ENCODE measurements at places on chromosomes 7 and 10.

- DNase-seq: no peak
Measured at GRCh38 chr7:65225422-65226006, 148.1 kb upstream of the ZNF92 start.

DNA sequence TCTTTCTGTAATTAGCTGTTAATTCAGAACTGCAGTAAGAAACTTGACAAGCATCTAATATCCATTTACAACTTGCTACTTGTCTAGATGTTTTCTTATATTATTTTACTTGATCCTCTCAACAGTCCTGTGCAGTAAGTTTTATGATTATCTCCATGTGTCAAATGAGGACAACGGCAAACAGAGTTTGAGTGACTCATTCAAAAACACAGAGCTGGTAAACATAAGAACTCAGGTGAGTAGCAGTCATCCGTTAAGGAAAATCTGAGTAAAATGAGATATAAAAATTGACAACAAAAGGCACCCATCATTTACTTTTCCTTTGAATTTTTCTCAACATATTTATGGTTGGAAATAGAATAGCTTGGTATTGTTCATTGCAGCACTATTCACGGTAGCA lies 19.0 kb upstream of the TARP start:
- DNase-seq: no peak

- no peak for DNase-seq
Measured at GRCh38 chr10:13256627-13257026, 22.5 kb upstream of the UCMA start.

- no peak for DNase-seq
Measured at GRCh38 chr10:91799612-91799975, 1.4 kb downstream of the TNKS2 start.

GRCh38 chr10:78028438-78029268 lies 662 bp downstream of the POLR3A start:
- peak; percentile 18 for DNase-seq

DNA sequence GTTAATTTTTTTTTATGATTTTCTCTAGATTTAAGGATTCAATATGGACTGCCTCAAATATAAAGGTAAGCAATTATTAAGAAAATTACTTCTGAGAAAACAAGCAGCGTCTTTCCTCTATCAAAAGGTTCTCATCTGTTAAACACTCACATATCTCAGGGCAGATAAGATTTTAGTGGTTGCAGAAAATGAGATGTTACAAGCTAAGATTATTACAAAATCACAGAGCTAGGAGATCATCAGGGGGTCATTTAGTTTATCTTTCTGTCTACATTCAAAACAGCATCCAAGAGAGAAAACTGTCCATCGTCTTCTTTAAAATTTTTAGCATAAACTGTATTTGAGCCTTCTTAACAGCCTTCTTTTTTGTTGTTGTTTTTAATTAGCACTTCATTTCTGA lies 29.1 kb upstream of the RHOBTB1 start:
- DNase-seq: no peak

DNA sequence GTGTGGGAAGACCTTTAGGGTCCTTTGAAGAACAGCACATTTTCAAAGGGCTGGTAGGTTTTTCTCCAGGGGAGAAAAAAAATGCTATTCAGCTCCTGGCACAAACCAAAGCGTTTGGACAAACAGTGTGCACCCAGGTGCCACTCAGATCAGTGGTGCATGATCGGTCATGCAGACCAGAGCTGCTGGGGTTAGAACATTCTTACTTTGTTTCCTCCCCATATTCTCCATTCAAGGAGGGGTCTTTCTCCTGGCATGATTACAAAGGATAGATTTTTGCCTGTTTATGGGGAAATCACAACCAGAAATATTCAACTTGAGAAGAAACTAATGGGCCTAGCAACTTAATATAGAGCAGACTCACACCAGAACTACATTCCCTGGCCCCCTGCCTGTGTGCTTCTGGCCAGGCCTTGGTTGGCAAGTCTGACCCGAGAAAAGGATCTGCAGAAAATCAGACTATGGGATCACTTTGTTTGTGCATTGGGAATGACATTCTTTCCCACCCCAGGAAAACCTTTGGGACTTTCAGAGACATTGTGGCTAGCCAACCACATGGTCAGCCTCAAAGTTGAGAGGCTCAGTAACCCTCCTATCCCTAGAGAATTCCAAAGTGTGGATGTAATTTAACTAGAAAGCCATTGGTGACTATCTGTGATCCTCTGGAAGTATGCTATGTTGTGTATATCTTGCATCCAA lies 82.3 kb upstream of the FGL2 start:
- peak; percentile 37 for DNase-seq

DNA sequence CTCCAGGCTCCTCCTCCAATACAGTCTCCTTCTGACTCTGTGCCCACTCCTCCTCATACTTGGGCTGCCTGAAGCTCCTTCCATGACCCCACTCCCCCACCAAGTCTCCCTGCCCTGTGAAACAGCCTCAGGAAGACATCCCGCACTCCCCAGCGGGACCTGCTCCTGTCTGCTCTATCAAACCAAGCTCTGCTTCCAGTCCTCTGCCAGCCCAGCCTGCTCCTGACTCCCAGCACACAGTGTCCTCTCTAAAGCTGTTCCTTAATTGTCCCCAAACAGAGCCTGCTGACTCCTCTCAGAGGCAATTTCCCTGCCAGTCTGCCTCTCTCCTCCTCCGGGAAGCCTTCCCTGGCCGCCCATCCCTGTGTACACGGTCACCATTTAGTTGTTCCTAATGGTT lies 9.9 kb downstream of the POLL start:
- DNase-seq: no peak

- no peak for DNase-seq
Measured at GRCh38 chr10:79249186-79250121, 97.8 kb upstream of the PPIF start.

GRCh38 chr7:117024811-117025210 lies 71.5 kb downstream of the ST7 start:
- no peak for DNase-seq

GRCh38 chr7:112129655-112130323 lies 76.4 kb downstream of the DOCK4 start:
- no peak for DNase-seq

GRCh38 chr10:74674927-74675326 lies 151.5 kb upstream of the KAT6B start:
- no peak for DNase-seq

- DNase-seq: no peak
Measured at GRCh38 chr10:55137063-55137462, 336.0 kb upstream of the PCDH15 start.

GRCh38 chr10:22315455-22316285 lies 518 bp upstream of the COMMD3 start:
- no peak for DNase-seq

- DNase-seq: no peak
Measured at GRCh38 chr7:82676777-82677463, 233.3 kb upstream of the CACNA2D1 start.

DNA sequence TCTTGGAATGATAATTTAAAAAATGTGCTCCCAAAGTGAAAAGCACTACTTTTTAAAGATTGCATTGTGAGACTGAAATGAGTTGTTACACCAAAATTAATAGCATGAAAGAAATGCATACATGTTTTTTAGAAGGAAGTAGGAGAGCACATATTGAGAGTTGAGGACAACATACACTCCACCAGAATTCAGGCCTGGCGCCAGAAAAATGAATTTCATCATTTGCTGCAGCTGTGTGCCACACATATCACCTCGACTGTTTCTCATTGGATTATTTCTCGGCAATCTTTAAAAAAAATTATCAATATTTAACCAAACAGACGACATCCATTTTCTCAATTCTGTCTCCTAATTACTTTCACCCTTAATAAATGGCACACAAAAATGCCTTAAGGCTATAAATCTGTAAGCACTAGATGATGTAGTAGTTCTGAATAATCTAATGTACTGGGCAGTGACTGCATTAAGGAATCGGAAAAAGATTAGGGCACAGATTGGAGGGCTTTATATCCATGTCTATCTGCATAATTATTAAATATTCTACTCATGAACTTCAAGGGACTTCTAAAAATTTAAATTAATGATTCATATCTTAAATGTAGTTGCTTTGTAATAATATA lies 590.4 kb downstream of the NXPH1 start:
- no peak for DNase-seq

DNA sequence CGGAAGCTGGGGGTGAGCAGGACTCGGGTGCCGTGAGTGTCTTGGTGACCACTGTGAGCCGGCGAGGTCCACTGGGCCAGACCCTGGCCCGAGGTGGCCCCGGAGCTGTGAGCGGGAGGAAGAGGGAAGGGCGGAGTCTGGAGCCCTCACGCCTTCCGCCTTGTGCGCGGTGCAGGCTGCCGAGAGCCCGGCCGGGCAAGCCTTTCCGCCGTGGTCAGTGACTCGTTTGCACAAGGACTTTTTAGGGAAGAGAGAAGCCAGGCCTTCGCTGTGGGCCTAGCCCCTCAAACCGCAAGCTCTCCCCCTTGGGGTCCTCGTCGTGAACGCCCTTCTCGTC lies 40.9 kb upstream of the ZNF32 start:
- DNase-seq: peak; percentile 41

DNA sequence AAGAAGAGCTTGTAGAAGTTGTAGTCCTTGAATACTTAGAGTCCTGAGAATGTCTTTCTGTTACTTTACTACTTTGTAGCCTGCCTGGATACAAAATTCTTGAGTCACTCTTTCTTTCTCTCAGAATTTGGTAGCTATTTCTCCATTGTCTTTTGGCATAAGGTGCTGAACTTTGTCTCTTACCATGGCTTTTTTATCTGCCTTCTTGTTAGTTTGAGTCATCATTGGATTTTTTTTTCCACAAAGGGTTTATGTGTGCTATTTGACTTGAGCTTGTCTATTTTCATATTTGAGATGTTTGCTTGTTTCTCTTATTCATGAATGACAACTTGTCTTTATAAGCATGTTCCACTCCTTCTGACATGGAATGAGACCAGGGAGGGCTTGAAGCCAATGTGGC lies 74.5 kb upstream of the EXOC6 start:
- no peak for DNase-seq

DNA sequence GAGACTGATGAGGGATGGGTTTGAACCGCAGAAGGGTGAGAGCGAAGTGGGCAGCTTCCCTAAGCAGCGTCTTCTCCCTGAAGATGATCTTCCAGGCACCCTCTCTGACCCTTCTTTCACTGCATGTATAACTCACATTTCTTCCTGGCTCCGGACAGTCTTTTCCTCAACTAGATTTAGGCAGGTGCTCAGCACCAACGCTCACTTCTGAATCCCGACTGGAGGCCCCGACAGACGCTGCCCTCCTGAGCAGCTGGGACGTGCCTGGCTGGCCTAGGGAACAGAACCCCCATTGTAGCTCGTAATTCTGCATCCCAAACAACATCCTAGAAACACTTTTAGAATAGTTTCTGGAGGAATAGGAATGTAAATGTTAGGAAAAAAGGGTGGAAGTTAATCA lies 206.6 kb downstream of the DIP2C start:
- no peak for DNase-seq

- peak; percentile 83 for DNase-seq
Measured at GRCh38 chr10:102395400-102396316, at the start of gene NFKB2. Gene NFKB2 (plus strand): TSS chr10:102395705. CDS start chr10:102395960, 255 bp downstream.

DNA sequence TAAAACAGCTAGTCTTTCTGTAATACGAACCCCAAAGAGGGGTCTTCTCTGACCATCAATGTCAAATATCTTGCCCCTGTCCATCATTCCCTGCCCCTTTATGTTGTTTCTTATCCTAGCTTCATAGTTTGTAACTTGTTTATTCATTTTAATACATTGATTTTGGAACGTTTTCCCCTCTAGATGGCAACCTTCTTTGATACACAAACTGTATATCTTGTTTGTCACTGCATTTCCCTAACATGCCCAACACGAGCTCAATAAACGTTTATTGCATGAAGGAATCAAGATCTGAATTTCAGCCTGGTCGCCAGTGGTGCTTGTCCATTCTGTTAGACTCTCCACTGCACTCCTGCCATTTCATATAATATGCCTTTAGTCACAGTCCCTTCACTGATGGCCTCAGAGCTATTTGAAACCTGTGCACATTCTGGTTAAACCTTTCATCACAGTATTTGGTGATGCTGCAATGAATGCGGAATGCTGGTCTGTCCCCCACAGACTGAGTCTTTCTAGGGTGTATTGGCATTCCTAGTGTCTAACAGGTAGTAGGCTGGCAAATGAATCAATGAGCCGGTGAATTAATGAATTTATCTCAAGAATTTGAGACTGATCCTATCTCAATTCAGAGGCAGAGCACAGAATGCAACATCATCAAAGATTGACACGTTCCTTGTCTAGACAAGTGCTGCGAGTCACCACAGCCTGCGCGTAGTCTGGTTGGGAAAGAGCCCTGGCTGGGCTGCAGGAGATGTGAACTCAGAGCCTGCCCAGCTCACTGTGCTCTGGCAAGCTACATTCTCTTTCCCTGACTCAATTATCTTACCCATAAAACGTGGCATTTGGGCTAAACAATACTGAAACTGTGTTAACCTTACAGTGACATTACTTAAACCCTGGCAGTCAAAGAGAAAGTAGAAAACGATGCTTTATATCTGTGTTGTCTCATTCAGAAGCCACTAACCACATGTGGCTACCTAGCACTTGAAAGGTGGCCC lies 55.2 kb upstream of the FRMD4A start:
- DNase-seq: peak; percentile 88

Data from fibroblast of skin of scalp (primary cell).